ENCODE measurements at places on chromosomes 1 and 21.
A peak's percentile ranks its signal among the peaks of the same experiment; 100 is the strongest.

DNA sequence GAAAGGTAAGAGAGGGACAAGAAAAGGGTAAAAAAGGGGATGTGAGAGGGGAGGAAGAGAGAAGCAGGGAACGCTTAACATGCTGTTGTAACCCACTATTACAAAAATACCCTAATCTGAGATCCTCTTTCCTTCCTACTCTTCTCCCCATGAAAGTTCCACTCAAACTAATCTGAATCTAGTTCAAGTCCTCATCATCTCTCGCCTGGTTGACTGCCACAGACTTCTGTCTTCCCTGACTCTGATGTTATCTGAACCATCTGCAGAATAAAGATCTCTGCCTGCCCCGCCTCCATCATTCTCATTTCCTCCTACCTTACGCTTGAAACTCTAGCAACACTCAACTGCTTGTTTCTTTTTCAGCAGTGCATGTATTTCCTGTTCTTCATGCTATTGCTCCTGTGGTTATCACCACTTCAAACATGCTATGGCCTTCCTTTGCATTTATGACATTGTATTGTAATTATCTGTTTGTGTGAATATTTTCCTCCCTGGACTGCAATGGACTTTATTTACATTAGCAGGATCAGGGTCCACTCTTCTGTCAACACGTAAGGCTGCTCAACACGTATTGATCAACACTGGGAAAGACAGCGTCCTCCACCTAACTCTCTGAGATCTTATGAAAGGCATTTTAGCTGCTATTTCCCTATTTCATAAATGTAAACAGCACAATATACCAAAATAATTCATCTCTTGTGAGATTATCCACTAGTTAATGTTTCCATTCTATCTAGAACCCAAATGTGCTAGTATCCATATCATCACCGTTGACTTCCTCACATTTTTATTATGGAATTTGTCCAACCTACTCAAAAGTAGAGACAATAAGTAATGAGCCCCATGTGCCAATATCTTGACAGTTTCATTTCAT lies 215.5 kb upstream of the USP25 start:
- peak; percentile 4 for DNase-seq

DNA sequence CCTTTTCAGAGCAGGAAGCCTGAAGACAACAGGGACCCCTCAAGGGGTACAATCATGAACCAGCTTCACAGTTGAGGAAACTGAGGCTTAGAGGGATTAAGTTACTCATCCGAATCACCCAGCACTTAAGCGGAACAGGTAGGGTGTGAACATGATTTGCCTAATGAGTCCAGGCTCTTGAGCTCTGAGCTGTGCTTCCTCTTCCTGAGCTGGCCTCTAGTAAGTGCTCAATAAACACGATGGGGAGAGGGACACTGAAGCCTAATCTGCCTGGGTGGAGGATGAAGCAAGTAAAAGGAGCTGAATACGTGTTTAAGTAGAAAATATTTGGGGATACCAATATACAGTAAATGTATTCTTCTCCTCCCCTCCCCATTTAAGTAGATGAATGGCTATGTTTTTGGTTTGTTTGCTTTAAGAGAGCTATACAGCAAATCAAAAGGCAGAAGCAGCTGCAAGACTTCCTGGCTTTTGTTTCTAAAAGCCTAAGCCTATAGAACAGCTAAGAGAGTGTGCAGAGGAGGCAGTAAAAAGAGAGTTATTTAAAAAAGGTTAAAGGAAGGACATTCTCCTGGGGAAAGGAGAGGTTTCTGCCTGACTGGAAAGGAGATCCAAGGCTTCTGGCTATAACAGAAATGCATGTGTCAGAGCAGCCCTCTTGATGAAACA lies 20.5 kb downstream of the STPG1 start:
- DNase-seq = no peak

DNA sequence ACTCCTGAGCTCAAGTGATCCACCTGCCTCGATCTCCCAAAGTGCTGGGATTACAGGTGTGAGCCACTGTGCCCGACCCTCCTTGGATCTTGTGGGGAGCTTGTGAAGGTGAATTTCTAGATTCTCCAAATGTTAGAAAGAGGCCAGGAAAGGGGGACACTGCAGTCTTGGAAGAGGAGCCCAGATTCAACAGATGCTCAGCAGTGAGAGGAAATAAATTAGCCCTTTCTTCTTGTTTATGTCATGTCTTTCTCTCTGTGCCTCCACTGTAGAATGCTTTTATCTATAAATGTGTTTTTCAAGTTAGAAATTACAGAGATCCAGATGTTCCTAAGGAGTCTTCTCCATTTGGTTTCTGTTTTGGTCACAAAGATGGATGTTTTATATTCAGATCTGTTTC lies 346.6 kb upstream of the KAZN start:
- no peak for DNase-seq

DNA sequence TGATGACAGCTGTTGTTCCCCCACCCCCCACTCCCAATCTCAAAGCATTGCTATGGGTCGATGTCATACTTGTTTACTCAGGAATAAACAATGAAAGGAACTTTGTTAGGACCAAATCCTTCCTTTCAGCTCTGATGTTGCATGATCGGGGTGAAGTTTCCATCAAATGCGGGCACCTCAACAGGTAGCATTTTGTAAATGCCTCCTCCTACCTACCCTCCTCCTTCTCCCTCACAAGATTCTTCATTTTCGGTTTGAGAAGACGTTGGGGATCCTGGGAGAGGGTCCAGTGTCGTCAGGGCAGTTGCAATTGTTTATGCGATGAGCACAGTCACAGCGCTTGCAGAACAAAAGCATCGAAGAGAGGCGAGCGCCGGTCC lies 758 bp upstream of the HUNK start:
- DNase-seq = no peak

- DNase-seq = no peak
Measured at GRCh38 chr1:112727716-112728115, 12.6 kb upstream of the PPM1J start.

GRCh38 chr1:36530791-36531190 lies 48.1 kb upstream of the CSF3R start:
- no peak for DNase-seq

GRCh38 chr1:83996621-83997020 lies 2.3 kb downstream of the TTLL7 start:
- no peak for DNase-seq

DNA sequence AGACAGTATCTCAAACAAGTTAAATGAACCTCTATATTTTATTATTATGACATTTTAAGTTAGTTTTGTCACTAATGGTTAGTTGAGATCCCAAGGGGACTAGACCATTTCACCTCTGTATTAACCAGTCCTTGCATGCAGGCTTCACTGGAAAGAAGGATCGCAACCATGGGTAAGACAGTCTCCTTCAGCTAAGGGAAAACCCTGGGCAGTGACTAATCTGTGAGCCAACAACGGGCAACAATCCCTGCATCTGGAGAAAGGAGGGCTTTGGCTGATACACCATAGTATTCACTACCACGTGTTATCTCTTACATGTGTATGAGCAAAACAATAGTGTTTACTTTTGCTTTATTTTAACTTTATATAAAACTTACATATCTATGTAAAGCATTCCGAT lies 708.8 kb upstream of the CHRM3 start:
- no peak for DNase-seq

GRCh38 chr1:40612345-40612831 lies 53.1 kb downstream of the RIMS3 start:
- DNase-seq = peak; percentile 41

DNA sequence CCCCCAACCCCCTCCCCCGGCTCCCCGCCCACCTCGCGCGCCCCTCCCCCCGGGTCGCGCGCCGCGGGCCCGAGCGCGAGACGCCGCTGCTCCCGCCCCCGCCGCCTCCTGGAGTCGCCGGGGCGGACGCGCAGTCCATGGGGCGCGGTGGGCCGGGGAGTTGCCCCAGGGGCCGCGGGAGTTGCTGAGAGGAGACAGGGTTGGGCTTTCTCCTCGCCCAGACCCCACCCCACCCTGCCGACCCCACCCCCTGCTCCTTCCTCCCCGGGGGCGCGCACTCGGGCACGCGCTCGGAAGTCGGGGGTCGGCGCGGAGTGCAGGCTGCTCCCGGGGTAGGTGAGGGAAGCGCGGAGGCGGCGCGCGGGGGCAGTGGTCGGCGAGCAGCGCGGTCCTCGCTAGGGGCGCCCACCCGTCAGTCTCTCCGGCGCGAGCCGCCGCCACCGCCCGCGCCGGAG lies at the start of gene LAMC1:
TSS of gene LAMC1 (plus strand) at position 275 of the 455 bp plus-strand sequence. CDS start 297 bp downstream, outside the sequence.
- DNase-seq = no peak

DNA sequence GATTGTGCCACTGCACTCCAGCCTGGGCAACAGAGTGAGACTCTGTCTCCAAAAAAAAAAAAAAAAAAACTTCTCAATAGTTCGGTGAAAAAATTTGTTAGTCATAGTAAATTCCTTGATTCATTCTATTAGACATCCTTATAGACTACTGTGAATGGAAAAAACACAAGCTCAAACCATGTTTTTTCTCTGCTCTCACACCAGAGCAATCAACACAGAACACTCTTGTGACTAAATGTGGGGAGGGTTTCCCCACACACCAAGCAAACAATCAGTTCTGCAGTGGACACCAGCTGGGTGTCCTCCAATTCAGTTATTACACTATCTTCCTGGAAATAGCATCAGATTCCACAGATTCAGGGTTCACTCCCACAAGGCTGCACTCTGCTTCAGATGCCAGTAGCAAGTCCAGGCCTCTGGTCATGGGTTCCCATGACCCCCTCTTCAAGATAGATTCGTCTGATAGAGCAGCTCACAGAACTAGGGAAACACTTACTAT lies 69.1 kb upstream of the TEKT2 start:
- no peak for DNase-seq

DNA sequence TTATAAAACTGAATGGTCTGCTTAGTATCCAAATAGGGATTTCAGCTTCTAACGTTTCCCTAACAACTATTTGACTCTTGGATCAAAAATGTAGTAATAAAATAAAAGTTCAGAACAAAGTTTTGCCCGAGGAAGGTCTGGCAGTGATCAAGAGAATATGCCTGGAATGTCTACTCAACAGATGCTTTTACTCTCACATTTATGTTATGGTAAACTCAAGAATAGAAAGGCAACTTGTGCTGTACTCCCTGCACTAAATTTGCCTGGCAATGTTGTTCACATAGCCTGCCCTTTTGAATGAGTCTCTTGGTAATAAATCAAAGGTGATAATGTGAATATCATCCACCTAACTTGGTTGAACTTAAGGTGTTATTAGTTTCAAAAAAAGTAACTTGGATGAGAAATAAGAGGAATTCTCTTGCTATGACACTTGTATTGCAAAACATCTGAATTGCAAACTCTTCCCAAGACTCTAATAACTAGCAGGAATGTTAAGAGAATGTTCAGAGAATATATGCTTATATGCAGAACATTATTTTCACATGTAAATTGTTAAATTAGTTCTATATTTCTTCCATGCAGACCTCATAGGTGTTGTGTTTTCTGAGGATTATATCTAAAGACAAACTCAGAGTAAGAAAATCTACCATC lies 215.8 kb downstream of the COL24A1 start:
- no peak for DNase-seq

- DNase-seq = peak; percentile 38
Measured at GRCh38 chr21:45482899-45483821, 59.1 kb downstream of the SLC19A1 start.

GRCh38 chr1:38962113-38962512 lies 20.5 kb upstream of the RHBDL2 start:
- no peak for DNase-seq

DNA sequence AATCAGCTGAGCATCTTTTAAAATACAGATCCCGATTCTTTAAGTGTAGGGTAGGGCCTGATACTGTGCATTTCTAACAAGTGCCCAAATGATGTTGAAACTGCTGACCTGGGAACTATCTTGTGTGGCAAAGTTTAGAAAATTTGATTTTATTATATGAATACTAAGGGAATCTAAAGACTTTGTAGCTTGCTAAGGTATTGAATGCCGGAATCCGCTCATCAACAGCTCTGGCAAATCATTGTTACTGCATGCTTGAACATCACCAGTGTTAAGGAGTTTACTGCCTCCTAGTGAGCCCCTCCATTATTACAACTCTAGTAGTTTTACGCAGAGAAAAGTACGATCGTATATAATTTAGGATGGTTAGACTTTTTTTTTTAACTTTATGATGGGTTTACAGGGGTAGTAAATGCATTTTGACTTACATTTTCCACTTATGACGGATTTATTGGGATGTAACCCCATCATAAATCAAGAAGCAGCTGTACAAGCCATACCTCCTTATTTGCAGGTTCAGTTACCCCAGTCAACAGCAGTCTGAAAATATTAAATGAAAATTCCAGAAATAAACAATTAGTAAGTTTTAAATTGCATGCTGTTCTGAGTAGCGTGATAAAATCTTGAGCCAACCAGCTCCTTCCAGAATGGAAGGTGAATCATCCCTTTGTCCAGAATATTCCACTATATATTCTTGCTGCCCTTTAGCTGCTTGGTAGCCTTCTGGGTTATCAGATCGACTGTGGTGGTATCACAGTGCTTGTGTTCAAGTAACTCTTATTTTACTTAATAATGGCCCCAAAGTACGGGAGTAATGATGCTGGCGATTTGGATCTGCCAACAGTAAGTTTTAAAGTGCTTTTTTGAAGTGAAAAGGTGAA lies 892 bp downstream of the TYW3 start:
- no peak for DNase-seq

DNA sequence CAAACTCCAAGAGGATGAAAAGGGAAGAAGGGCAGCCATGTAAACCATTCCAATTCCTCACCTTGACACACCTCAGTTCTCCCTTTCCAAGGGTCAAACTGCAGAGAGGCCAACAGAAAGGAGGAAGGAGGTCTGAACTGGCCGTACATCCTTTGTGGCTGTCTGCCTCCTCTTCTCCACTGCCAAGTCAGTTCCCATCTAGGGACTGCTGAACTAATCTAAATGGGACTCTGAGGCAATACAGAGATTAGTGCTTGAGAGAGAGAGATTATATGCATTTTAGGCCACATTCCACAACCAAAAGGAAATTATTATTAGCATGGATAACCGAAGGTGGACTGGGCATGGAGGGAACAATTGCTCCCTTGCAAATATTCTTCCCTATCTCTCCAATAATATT lies 2.7 kb downstream of the ARHGEF11 start:
- DNase-seq = no peak

DNA sequence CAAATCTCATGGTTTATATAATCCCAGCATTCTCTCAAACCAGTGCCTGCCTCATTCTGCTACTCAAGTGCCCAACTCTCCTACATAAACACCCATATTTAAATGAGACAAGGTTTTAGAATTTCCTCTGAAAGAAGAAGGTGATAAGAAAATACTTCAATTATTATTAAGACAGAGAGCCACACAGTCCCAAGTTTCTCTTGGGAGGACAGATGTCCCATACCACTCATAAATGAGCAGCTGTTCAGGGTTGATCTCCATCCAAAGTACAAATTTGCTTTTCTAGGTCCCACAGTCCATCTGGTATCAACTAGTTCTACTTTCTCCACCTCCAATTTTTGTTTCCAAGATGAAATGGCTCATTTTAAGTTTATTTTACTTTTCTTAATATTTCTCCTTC lies 11.3 kb downstream of the DCAF8 start:
- no peak for DNase-seq

GRCh38 chr1:181369416-181369815 lies 113.9 kb upstream of the CACNA1E start:
- DNase-seq = no peak

Measured in stimulated activated CD8-positive, alpha-beta memory T cell treated with anti-CD3 and anti-CD28 coated beads, Interleukin-15, amount 100 ng/mL, for 48 hours (primary cell).